ENCODE measurements at places on chromosomes 11 and 22.

- no peak for DNase-seq
Observed at GRCh38 chr22:37416827-37417226, 10.5 kb downstream of the ELFN2 start.

GRCh38 chr11:117977029-117977428 lies 9.2 kb upstream of the IL10RA start:
- peak; percentile 7 for DNase-seq

- DNase-seq: peak; percentile 43
Observed at GRCh38 chr22:45934659-45935341, 42.2 kb downstream of the WNT7B start.

DNA sequence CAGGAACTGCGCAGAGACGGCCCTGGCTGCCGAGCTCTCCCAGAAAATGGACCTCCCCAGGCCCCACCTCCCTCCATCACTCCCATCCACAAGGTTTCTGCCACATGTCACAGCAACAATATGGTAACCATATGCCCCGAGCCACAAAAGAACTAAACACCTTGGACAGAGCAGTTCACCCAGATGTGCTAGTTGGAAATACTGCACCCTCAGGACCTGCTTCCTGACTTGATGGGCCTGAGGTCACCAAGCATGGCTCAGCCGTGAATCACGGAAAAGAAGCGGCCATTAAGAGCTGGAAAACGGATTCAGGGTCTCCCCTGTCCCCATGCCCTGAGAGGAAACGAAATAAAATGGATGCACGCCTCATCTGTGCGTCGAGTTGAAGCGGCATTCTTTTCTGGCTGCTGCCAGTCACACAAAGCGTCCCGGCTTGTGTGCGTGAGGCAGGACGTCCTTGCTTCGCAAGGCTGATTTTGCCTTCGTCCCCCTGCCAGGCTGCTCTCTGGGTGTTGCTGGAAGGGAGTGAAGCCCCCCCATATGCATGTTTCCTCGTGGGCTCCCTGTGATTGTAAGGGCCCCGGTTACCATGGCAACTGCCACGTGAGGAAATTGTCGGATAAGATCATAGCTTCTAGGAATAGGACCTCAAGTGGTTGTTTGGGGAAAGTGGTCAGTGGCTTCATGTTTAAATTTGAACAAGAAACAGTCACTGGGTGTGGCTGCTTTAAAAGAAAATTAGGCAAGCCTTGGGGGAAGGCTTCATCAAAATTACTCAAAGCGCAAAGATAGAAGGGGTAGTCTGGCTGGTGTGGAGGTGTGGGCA lies 51.7 kb downstream of the FLI1 start:
- no peak for DNase-seq

DNA sequence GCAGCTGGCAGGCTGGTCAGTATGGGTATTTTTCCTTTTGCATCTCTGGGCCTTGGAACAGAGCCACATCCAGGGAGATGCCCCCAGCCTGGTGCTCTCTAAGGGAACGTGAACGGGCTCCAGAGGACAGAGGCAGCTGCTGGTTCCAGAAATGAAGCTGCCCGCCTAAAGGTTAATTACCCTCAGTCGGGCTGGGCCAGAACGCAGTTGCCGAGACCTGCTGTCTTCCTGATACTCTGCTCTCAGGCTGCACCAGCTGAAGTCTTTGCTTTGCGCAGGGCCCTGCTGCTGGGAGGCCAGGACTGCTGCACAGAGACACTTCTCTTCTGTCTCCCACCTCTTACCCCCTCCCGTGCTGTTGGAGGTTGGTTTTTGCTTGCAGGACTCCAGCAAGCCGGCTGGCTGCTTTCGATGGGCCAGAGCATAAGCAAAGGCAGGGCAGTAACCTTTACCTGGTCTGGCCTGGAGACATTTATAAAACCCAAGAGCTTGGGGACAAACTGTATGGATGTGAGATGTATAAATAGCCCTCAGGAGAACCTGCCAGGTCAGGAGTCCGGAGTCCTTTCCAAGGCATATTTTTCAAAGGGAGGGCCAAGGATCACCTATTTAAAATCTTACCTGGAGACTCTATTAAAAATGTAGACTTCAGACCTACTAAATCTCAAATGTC lies 197.1 kb downstream of the GRIK4 start:
- no peak for DNase-seq

DNA sequence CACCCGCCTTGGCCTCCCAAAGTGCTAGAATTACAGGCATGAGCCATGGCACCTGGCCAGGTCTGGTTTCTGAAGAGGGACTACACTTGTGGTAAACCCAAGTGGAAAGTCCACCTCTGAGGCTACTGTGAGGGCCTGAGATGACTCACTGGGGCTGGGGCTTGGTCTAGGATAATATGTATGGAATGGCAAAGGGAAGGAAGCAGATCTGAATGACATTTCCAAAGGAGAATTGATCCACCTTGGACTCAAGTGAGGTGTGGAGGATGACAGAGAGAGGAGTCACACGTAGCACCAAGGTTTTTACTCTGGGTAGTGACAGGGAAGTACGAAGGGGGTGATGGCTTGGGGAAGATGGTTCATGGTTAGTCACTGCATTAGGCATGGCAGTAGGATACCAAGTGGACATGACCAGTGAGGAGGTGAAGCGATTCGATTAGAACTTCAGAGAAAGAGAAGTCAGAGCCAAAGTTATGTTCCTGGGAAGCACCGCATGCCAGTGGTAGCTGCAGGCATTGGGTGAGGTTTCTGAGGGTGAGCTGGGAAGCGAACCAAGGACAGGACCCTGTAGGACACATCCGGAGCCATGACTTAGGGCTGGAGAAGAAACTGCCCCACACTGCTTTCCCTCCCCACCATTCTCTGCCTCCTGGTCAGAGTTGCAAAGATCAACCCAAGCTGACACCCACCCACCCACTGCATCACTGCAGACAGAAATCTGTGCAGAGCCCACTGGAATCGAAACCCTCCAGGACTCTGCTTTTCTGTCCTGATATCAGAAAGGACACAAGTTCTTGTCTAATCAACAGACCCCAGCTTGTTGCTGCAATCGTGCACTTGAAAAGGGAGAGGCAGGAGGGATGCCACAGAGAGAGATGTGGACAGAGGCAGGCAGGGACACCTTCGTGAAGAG lies 13.0 kb upstream of the BCL9L start:
- peak; percentile 60 for DNase-seq

GRCh38 chr11:102926517-102926916 lies 29.0 kb downstream of the MMP13 start:
- no peak for DNase-seq

DNA sequence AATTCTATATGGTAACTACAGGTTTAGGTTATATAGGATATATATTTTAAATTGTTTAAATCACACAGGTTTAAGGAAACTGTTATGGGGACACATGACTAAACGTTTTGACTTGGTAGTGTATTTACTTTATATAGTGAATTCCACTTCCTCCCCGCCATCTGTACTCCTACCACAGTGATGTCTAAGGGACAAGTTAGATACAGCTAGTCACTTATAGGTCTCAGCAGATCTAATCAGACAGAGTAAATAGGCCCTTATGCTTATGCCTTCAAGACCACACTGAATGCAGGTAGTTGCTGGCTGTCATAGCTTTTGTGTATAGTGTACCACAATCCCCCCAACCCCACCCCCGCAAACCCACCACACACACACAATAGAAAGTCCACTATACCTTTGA lies 8.2 kb downstream of the SESN3 start:
- DNase-seq: no peak

DNA sequence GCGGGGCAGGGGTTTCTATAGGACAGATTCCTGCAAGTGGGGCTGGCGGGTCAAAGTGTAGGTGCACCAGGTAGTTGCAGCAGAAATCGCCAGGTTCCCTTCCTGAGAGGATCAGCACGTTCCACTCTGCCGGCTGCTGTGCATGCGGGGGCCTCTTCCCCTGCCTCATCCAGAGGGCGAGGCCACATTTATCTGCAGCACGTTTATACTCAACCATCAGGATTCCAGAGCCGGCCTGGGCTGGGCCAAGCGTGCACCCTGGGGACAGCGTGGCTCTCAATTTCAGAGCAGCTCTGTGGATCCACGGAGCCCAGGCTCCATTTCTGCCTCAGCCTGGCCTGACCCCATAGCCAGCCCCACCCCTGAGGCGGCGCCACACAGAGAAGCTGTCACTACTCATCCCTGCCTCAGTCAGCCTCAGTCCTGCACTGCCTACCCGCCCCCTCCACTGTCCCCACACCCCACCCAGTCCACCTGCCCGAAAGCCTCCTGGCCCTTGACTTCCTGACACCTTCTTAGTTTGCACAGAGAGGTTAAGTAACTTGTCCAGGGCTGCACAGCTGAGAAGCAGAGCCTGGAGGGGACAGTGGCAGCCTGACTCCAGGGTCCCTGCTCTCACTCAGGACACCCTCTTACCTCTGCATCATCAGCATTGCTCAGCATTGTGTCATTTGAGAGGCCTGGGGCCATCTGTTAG lies 45.9 kb upstream of the RTL6 start:
- DNase-seq: no peak

Data from mucosa of gallbladder (tissue), 1 donor.